ENCODE measurements at places on chromosomes 4 and X.
A peak's percentile ranks its signal among the peaks of the same experiment; 100 is the strongest.

- DNase-seq: no peak
These were observed 52.8 kb downstream of the LRBA start for GRCh38 chr4:150962245-150962644.

GRCh38 chrX:20067709-20068561, 48.8 kb downstream of the MAP7D2 start:
- DNase-seq: no peak

GRCh38 chr4:6965329-6965728, 55.7 kb downstream of the TBC1D14 start:
- DNase-seq: no peak

GRCh38 chr4:24551492-24552289, 32.7 kb downstream of the DHX15 start:
- DNase-seq: no peak

DNA sequence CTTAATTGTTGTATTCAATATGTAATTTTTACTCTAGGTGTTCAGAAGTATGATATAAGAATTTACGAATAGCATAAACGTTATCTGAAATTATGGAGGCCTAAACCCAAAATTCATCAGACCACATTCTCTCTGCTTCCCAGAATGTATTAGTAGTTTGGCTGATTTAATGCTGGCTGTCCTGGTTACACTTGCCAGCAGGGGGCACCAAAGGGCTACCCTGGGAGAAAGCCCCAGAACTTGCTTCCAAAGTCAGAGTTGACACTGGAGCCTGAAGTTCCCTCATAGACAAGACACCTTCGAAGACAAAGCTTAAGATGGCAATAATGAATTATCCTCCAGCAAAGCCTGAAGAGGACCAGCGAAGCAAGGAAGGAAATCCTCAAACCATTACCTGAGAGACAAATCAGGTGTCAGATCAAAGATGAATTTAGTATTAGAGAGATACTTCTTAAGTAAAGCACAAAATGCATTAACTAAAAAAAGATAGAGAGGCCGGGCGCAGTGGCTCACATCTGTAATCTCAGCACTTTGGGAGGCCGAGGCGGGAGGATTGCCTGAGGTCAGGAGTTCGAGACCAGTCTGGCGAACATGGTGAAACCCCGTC, 11.3 kb upstream of the ANOS1 start:
- DNase-seq: peak; percentile 44

DNA sequence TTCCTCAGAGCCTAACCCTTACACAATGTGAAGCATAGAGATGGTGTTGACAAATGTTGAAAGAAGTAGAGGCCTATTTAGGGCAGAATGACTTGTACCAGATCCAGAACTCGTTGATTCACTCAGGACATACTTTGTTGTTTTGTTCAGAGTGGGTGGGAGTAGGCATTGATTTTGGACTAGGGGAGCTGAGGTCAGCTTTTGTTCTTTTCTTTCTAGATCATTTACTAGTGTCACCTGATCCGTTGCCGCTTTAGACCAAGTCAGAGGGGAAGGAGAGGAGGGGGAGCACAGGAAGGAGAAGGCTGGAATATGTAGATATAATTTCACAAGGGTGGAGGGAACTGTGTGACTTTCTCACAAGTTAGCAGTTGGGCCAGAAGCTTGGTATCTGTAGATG, 282.4 kb upstream of the GPC4 start:
- DNase-seq: no peak

DNA sequence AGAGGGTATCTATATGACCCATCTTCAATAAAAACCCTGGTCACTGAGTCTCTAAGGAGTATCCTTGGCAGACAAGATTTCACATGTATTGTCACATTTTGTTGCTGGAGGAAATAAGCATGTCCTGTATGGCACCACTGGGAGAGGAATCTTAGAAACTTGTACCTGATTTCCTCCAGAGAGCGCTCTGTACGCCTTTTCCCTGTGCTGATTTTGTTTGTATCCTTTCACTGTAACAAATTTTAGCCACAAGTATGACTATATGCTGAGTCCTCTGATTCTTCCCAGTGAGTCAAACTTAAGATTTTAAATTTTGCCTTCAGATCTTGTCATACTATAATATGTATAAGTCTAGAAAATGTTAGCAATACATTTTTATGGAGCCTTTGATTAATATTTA, 102.8 kb downstream of the ITIH6 start:
- DNase-seq: no peak

- DNase-seq: no peak
These were observed 46.3 kb downstream of the SULT1B1 start for GRCh38 chr4:69714086-69714485.

DNA sequence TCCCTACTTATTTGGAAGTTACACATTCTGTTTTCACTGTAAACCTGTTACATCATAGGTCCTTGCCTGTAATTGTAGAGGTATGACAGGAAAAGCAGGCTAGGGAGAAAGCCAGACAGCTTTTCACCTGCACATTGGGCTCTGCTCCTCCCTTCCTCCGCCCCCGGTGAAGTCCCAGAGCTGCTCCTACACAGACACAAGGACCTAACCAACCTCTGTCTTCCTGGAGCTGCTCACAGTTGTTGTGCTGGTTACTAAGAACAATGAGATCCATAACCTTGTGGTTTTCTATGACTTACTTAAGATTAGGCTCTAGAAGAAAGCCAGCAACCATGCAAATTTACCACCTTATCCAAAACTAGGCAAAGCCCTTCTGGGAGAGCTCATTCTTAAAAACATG, 40.0 kb downstream of the MOSPD2 start:
- DNase-seq: no peak

DNA sequence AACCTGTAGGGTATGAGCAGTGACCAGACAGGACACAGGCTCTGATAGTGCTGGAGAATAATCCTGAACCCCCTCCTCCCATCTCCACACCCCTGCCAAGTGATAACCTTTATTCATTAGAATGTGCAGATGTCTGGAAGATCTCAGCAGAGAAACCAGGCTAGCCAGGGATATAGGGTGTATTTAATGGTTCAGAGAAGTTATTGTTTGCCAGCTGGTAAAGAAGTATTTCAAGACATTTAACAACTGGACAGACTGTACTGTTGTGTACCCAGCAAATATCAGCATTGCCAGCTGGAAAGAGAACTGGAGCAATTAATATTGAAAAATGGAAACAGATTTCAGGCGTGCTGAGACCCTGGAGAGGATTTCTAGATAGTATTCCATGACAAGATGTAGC, 94.5 kb downstream of the RASGEF1B start:
- no peak for DNase-seq

DNA sequence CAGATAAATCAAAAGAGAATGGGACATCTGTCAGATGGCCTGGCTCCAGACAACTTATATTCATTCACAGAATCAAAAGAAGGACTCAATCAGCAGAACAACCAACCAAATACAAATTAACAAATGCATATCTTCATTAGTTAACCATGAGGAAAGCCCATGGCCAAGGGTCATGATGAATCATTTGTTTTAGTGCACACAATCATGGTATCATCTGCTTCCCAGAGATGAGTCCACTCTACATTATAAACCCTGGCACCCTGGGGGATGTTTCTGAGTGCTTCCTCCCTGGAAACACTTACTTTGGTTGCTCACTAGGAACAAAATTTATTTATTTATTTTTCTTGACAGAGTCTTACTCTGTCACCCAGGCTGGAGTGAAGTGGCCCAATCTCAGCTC, 453.3 kb upstream of the HS3ST1 start:
- DNase-seq: no peak

DNA sequence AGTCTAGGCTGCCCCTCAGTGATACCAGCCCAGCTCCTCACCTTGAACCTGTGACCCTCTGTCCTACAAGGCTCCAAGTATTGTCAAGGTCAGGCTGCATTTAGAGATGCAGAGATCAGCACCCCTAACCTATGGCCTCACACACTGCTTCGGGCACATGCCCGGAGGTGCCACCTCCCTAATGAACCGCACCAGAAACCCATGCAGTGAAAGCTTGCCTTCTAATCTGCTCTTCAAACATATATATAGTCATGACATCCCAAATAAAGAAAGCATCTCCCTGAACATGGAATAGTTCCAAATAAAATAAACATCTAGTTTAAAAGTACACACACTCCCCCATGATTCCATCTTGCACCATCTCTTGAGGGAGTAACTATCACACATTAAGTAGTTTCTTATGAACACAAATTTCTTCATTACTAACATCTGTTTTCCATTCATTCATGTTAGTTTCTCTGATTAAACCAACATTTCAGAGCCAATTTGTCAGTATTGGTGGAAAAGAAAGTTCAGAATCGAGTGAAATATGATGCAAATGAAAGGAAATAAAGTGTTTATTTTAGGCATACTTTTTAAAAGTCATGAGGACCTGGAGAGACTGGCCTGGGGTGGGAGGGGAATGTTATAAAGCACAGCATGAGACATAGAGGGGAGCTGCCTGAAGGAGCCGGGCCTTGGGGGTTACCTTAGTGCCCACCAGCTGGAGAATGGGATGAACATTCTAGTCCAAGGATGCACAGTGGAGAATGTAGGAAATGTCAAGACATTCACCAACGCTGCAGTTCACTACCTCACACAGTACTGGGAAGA, 19.2 kb downstream of the CC2D2A start:
- DNase-seq: no peak

- DNase-seq: no peak
These were observed 63.9 kb upstream of the ZNF81 start for GRCh38 chrX:47772764-47773163.

DNA sequence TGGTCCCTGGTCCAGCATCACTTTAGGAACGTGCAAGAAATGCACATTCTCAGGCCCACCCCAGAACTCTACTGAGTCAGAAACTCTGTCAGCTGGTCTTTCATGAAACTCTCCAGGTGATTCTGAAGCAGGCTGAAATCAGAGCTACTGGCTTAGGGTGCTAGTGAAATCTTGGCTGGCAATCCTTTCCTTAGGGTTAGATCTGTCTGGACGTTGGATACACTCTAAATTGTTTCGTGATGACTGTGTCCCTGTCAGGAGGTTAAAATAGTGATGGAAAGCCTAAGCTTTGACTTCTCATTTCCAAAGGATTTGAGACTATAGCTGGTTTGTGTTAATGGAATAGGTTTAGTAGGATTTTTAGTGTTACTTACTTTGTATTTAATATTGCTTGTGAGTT, 99.1 kb downstream of the ARHGAP10 start:
- no peak for DNase-seq
